ENCODE measurements at places on chromosomes 12 and 14.

GRCh38 chr14:90692826-90693225 is 123.4 kb downstream of the TTC7B start:
- DNase-seq = no peak

GRCh38 chr12:50665609-50666008 is 98.3 kb upstream of the ATF1 start:
- DNase-seq = no peak

- no peak for DNase-seq
Measured at GRCh38 chr12:32252199-32253073, 145.8 kb downstream of the BICD1 start.

DNA sequence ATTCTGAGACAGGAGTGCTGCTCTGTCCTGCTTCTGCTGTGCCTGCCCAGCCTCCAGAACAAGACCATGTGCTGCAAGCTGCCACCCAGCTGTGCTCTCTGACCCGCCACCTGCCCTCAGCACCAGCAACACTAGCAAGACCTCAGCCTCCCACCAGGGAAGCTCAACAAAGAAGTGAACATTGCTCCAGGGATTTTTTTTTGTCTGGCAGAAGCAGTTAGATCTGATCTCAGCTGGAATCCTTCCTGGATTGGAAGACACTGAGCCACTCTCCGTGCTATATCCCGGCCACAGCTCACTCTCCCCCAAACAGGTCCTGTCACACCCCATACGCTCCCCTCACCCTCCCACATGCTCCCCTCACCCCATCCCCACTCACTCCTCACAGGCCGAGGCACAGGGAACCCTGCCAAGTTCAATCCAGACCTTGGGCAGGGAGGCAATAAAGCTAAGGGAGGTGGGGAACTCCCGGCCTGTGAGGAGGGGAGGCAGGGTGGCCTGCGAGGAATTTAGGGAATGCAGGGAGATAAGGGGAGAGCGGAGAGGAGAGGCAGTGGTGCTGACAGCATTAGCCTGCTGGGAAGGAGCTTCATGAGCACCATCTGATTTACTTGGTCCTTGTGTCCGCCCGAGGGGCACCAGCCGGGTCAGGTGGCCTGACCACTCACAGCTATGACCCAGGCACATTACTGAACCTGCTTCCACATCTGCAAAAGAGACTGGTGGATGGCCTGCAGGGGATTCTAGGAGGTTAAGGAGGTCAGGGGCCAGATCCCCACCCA is 29.7 kb downstream of the CCDC85C start:
- DNase-seq = peak; percentile 94

DNA sequence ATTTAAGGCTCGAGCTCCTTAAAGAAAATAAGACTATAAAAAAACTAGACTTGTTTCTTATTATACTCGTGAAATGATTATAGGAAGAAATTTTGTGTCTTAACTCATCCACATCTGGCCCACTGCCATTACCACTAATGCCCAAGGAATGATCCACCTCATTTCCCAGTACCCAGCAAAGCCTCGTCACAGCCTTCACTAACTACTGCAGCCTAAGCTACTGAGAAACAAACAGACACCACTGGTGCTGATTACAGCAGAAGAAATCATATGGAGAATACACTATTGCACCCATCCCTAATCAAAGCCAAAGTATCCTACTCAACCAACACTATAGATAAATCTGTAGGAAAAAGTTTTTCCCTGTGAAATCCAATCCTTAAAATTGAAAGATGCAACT is 205.3 kb upstream of the NAV3 start:
- peak; percentile 83 for DNase-seq

GRCh38 chr14:72366619-72367018 is 434.4 kb downstream of the RGS6 start:
- no peak for DNase-seq

- DNase-seq = no peak
Measured at GRCh38 chr12:13142747-13143146, 39.3 kb upstream of the GSG1 start.

GRCh38 chr14:32720927-32721326 is 217.8 kb upstream of the NPAS3 start:
- no peak for DNase-seq

GRCh38 chr14:54048311-54048710 is 91.7 kb upstream of the BMP4 start:
- no peak for DNase-seq

DNA sequence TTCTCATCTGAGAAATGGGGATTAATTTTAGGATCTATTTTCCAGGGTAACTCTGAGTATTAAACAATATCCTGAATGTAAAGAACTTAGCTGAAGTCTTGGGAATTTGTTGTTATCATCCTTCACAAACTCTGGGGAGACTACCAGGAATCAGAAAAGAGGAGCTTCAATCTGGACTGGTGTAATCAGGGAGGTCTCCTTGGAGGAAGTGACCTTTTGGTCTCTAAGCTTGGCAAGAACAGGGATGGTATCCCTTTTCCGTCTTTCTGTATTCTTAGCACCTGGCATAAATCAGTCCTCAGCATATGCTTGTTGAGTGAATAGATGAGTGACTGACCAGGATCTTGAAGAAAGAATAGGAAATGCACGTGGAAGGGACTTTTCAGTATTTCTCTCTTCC is 9.3 kb upstream of the RPH3A start:
- DNase-seq = no peak

- DNase-seq = no peak
Measured at GRCh38 chr12:475286-475685, 15.5 kb downstream of the B4GALNT3 start.

GRCh38 chr14:94517248-94517640 is 8.0 kb upstream of the SERPINA12 start:
- no peak for DNase-seq

GRCh38 chr12:19038209-19038608 is 91.3 kb upstream of the PLEKHA5 start:
- no peak for DNase-seq

DNA sequence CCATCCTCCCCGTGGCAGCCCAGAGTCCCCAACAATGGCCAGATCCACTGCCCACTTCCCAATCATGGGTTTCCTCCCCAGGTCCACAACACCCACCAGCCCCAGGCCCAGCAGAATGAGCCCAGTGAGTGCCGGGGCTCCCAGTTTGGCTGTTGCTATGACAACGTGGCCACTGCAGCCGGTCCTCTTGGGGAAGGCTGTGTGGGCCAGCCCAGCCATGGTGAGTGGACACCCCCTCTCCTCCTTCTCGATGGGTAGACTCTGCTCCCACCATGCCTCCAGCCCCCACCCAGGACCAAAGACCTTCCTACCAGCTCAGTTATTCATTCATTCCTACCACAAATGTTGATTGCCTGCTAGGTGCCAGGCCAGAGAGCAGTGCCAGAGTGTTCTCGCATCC is 23.8 kb downstream of the PAPLN start:
- no peak for DNase-seq

DNA sequence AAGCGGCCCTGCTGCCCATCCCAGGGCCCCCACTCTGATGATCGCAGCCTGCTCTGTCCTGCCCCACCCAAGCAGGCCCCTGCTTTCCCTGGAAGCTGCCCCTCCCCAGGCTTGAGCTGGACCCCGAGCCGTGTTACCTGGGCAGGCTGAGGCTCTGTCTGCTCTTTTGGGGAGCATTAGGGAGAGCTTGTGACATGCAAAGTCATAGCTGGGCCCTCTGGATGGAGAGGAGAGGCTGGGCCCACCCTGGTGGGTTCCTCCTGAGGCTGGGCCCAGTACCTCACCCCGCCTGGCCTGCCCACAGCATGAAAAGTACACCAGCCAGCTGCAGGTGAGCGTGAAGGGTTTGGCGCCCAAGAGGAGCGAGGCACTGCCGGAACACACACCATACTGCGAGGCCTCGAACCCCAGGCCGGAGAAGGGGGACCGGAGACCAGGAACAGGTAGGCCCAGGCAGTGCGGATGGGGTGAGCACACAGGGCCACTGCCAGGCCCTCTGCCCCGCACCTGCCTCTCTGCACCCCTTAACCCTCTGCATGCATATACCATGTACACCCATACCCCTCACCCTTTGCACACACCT is 15.0 kb downstream of the CEP170B start:
- DNase-seq = no peak

GRCh38 chr12:11785712-11786111 is 136.2 kb downstream of the ETV6 start:
- no peak for DNase-seq

GRCh38 chr14:26526137-26526536 is 71.7 kb downstream of the NOVA1 start:
- DNase-seq = no peak

- peak; percentile 51 for DNase-seq
Measured at GRCh38 chr14:69543341-69544115, 31.1 kb downstream of the CCDC177 start.

DNA sequence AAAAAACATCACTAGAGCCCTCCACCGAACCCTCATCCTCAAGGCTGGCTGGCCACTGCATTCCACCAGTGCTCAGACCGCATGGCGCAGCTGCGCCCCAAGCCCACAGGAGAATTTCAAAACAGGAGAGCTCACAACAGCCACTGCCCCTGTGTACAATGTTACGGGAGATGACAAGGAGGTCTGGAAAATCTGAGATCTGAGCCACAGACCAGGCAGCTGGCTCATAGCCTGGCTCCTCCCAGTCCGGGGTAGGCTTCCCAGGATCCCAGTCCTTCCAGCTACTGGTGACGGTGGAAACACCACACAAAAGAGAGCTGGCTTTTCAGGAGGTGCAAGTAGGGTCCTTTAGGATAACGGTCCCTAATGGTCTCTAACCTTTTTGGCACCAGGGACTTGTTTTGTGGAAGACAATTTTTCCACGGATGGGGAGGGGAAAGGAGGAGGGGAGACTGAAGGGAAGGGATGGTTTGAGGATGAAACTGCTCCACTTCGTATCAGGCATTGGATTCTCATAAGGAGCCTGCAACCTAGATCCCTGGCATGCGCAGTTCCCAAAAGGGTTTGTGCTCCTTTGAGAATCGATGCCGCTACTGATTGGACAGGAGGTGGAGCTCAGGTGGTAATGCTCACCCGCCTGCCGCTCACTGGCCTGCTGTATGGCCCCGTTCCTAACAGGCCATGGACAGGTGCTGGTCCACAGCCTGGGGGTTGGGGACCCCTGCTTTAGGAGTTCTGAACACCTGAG is 23.0 kb upstream of the NRDE2 start:
- DNase-seq = no peak

DNA sequence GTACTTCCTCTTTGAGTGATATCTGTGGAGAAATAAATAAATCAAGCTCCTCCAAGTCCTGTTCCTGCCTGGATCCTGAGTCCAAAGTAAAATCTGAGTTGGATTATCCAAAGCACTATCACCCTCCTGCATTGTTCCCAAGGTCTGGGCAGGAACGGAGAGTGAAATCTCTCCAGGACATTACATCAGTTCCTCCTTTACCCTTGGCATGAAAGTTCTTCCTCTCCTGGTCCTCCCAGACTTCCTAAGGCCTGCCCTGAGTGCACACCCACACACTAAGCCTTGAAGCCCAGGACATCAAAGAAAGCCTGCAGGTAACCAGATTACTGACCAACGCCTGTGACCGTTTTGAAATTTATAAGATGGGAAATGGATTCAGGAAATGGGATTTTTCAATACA is 206.8 kb upstream of the BCL2L14 start:
- no peak for DNase-seq

GRCh38 chr14:104359969-104360442 is 219.6 kb upstream of the C14orf180 start:
- no peak for DNase-seq

DNA sequence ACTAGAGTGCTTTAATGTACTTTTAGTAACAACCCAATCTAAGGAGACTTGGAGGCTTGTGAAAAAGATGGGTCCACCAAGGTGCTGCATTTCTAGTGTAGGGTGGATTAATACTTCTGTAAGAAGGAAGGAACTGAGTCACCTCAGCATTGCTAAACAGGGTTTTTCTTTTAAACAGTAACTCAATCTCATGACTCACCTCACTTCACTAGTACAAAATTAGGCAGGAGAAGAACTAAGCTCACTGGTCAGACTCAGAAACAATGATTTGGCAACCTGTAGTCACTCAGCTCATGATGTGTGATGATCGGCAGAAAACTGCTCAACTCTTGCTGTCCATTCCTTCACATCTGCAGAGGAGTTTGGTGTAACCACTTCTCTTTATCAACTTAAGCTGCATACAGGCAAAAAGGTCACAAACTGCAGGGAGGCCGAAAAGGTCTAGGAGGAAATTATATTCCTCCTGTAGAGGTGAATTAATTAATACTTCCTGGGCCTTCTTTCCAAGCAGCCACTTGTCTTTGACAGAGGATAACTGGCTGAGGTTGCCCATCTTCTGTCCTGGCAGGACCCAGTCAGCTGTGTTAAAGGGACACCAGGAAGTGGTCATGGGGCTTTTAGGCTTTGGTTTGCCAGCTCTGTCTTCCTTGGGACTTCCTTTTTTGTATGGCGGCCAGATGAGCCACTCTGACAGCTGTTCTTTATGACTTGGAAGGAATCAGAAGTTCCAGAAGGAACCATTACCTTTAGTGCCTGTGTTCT is 466.9 kb downstream of the FUT8 start:
- no peak for DNase-seq

DNA sequence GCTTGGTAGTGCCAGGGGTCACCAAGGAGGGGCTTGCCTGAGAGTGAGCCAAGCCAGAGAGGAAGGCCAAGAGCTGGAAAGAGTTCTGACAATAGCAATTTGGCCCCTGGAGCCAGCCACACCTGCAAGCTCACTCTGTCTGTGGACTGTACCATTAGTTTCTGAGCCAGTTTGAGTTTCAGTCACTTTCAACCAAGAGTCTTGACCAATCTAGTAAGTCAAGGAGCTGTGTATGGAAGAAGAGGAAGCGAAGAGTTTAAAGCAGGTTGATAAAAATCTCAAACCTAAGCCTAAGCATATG is 38.5 kb downstream of the NT5DC3 start:
- no peak for DNase-seq

- no peak for DNase-seq
Measured at GRCh38 chr14:69048456-69048855, 69.4 kb upstream of the ACTN1 start.

GRCh38 chr12:95548539-95549391 is 2.5 kb downstream of the USP44 start:
- no peak for DNase-seq

DNA sequence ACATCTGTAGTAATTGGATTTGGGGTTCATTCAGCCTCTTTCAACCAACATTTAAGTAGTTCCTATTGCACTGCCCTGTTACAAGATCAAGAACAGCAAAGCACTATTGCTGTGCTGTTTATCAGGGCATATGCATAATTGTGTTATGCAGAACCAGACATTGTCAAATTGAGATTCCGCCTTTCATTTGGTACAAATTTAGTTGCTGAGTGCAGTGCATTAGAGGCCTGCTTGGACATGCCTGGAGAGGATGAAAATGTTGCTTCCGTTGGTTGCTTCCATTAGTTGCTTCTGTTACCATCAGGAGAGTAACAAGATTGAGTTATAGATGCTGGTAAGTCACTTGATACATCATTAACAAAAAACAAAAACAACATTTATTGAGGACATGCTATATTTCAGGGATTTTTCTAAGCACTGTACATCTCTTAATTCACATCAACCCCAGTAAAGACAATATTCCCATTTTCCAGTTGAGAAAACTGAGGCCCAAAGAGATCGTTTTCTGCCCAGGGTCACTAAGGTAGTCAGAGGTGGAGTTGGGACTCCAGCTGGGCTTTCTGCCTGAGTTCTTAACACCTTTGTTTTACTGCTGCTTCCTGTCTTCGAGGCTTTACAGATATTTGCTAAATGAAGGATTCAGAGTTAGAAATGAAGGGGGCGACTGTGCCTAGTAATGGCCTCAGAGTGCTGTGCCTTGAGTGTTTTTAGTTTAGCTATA is 79.3 kb downstream of the PPP2R5C start:
- DNase-seq = no peak

GRCh38 chr12:7966563-7966962 is 30.6 kb upstream of the SLC2A3 start:
- no peak for DNase-seq

Measured in HS-27A (cell line).